ENCODE measurements at places on chromosomes 2 and 18.

DNA sequence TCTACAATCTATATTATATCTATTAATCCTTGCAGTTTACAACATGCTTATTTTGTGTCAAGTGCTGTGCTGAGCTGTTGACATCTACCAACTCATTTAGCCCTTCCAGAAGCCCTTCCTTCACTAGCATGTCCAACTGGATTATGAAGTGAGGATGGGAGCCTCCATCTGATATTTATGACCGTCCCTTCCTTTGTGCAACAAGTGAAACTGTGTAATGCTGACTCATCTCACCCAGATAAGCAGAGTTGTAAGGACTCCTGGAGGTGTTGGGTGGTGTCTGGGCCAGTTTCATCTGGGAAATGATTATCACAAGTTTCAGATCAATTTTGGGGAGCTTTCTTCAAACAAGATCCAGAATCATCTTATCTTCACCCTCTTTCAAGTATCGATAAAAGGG, 156.6 kb upstream of the ETAA1 start:
- DNase-seq, result peak; percentile 0

GRCh38 chr2:85915606-85916303, 27.0 kb upstream of the ST3GAL5 start:
- no peak for DNase-seq

DNA sequence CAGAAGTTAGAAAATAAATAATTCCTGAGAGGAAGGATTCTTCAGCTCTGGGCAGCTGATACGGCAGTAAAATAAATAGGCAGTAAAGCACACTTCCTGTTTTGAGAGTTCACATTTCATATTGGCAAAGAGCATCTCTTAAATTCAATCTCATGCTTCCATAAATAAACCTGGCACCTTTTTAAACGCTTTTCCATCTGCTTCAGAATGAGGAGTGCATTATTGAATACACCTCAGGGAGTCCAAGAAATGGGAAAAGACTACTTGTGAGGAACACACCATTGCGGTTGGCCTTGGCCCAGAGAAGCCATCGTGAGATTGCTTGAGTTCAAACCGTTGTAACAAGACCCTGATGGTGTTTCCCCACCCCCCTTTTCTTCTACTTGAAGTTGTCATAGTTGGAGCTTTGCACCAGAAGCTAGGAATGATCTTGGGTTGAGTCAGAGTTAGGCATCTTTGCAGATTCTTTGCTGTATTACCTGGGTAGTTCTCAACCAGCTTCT, 123.9 kb downstream of the RDH14 start:
- DNase-seq, result no peak

GRCh38 chr2:116952254-116952653, 862.2 kb upstream of the DDX18 start:
- no peak for DNase-seq

DNA sequence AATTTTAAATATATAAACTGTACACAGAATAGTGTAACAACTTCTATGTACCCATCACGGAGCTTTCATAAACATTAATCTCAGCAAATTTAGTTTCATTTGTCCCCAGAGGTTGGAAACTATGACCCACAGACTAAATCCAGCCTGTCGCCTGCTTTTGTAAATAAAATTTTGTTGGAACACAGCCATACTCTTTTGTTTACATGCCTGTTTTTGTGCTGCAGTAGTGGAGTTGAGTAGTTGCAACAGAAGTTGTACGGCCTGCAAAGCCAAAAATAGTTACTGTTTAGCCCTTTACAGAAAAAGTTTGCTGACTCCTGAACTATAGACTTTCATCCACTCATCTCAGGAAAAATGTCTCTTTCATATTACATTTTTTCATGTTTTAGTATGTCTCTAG, 39.8 kb downstream of the RBM45 start:
- no peak for DNase-seq

DNA sequence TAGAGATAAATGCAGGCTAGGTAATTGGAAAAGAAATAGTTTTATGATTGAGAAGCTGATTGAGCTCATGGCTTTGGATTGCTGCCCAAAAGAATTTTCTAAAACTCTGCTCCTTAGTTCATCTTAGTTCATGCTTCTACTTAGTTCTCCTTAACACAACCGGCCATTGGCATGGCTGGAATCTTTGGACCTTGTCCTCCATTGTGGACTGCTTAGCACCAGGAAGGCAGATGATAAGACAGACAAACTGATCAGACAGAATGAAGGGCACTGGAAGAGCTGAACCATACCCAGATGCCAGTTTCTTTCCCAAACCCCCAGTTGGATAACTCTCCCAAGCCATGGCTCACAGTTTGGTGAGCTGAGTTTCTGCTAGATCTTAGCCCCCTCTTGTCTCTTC, 36.3 kb upstream of the NABP1 start:
- no peak for DNase-seq

DNA sequence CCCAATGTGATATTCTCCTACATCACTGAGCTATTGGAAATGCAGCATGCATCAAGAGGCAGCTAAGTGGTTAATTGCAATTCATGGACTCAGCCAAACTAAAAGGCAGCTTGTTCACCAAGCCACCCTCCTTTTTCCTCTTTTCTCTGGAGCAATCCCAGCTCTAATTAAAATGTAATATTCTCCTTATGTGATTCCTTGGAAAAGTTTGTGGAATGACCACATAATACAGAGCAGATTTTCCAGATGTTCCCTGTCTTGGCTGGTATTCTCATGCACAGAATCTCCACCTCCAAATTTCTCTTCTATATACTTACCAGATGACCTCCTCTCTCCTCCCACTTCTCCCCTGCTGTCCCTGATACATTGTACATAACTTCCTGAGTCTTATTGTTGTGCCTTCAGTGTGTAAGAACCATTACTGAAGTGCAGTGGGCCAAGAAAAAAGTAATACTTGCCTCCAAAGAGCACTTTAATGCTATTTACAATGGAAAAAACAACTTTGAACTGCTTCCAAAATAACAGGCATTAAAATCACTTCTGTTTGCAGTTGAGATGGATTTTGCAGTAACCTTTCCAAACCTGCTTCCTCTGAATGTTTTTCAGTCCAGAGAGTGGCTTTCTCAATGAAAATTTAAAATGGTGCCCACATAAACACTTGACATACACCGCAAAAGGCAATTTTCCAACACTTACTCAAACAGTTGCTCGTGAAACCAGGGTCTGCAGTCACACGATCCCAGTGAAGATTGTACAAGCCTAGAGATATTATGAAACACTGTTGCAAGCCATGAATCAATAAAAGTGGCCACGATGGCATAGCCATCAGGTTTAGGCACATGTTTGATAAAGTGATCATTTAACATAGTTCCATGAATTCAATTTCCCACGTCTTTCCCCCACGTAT, 258.0 kb downstream of the MTX2 start:
- DNase-seq, result no peak
